NB4 (cell line): ENCODE measurements at places on chromosomes 1 and 21.

- no peak for DNase-seq
These were observed 122.5 kb upstream of the ZBTB40 start for GRCh38 chr1:22329148-22329515.

- DNase-seq = no peak
These were observed 1008.3 kb upstream of the B3GALT2 start for GRCh38 chr1:194194724-194195123.

DNA sequence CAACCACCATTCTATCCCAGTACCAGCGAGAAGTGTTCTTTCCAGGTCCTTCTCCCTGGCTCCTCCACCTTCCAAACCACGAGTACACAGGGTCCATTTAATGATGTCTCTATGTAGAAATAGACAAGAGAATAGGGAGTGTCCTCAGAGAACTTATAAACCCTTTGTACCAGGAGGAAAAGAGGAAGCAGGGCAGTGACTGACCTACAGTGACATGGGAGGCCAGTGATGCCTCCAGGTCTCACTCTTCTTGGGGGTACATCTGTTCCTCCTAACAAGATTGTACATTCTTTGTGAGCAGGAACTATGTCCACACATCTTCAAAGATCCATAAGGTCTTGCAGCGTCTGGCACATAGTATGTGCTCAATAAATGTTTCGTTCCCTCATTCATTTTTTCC, 18.7 kb upstream of the FMOD start:
- peak; percentile 16 for DNase-seq

DNA sequence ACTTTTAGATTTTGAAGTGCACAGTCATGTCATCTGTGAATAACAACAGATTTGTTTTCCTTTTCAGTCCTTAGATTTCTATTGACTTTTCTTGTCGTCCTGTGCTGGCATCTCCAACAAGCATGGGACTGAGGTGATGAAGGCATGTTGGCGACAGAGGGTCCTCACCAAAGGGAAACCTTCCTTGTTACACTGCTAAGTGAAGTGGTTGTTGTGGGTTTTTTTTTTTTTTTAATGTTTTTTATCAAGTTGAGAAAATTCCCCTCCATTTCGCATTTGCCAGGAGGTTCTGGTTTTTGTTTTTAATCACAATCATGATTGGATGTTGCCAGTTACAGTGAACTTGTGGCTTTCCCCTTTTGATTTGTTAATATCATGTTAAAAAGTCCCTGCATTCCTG, 24.0 kb downstream of the AGPAT3 start:
- DNase-seq = no peak

- no peak for DNase-seq
These were observed 49.3 kb downstream of the RAB3GAP2 start for GRCh38 chr1:220222939-220223338.

- DNase-seq = no peak
These were observed 1233.3 kb upstream of the B3GALT2 start for GRCh38 chr1:194419721-194420120.

- no peak for DNase-seq
These were observed 5.5 kb downstream of the CACNA1E start for GRCh38 chr1:181488866-181489265.

DNA sequence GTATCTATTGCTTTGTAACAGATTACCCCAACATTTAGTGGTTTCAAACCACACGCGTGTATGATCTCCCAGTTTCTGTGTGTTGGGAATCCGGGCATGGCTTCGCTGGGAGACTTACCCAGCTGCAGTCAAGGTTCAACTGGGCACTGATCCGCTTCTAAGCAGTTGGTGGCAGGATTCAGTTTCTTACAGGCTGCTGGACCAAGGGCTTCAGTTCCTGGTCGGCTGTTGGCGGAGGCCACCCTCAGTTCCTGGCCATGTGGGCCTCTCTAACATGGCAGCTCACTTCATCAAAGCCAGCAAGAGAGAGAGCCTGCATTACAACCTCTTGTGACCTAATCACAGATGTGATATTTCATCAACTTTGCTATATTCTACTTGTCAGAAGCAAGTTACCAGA, 53.8 kb upstream of the NEK2 start:
- DNase-seq = no peak

- no peak for DNase-seq
These were observed 185.6 kb downstream of the CLEC20A start for GRCh38 chr1:178311164-178311563.

- no peak for DNase-seq
These were observed 19.1 kb upstream of the PDE4B start for GRCh38 chr1:65773391-65774123.

GRCh38 chr21:38741092-38741949, 64.4 kb upstream of the ETS2 start:
- peak; percentile 55 for DNase-seq

GRCh38 chr21:25827513-25827912, 92.7 kb downstream of the GABPA start:
- no peak for DNase-seq

DNA sequence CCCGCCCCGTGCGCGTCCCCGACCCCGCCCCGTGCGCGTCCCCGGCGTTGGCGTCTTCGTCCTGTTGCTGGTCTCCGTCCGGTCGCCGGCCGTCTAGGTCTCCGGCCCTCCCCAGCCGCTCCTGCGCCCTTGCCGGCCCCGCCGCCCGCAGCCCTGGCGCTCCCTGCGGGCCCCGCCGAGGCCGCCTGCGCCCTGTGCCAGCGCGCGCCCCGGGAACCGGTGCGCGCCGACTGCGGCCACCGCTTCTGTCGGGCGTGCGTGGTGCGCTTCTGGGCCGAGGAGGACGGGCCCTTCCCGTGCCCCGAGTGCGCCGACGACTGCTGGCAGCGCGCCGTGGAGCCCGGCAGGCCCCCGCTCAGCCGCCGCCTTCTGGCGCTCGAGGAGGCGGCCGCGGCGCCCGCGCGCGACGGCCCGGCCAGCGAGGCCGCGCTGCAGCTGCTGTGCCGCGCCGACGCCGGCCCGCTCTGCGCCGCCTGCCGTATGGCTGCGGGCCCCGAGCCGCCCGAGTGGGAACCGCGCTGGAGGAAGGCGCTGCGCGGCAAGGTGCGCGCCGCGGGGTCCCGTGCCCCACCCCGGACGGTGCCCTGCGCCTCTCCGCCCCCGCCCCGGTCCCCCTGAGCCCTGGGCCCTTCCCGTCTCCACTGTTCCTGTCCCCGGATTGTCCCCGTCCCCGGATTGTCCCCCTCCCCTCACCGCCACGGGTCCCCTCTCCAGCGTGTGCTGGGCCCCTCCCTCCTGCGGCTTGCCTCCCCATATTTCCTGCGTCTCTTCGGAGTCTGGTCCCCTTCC, at the start of gene RNF187:
RNF187 (plus strand) TSS at position 47 of the 789 bp plus-strand sequence.
- peak; percentile 67 for DNase-seq

DNA sequence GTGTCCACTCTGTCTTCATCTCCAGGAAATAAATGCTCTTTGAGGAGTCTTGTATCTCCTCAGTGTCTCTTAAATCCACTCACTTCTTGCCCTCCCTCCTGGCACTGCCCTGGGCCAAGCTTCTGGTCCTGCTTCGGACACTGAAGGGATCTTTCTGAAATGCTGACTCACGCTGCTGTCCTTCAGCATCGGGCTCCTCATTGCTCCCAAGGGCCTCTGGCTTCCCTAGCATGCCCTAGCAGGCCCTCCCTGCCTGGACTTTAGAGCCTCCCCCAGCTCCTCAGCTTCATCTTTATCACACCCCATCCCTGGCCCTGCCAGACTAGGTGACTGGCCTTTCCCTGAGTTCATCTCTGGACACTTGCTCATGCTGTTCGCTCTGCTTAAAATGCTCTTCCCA, 96.6 kb downstream of the FOXD2 start:
- DNase-seq = no peak

DNA sequence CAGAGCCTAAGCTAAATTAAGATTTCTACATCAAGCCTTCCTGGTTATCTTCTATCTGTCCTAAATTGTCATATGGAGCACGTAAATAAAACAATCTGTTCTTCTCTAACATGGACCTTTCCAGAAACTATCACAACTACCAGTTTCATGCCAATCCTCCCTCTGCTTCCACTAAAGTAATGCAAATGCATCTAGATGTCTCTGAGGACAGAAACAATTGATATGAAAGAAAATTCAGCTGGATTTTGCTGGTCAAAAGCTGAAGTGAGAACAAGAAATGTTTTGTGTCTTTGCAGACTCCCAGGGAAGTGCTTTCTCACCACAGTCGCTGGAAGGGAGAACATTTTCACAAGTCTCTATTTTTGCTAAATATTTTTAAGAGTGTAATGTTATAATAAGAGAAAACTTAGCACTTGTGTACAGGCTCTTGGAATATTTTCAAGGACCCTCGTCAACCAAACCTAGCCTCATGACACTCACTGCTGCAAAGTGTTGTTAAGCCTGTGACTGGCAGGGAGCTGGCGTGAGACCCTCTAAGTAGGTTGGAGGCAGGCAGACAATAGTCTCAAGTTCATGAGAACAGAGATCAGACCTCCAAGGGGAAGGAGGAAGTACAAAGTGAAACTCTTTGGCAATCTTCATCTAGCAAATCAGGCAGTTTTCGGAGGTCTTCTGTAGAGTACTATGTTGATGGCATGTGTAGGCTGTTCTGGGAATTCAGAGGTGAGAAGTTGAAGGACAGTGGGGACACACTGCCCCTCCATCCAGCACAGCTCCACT, 38.8 kb downstream of the DNASE2B start:
- DNase-seq = peak; percentile 64

DNA sequence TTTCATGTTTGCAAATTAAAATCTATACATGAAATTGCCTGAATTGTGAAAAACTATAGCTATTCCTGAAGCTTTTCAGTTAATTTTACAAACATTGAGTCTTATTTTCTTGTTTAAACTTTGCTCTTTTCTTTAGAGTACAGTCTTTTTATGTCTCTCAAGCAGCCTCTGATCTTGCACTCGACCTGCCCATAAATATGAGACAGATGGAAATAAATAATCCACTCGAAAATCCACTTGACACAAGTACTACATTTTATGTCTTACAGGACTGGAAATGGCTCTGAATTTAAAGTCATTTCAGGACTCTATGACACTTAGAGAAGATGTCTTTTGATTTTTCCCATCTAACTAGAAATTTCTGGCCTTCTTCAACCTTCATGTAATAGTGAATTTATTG, 283.8 kb downstream of the USP25 start:
- no peak for DNase-seq

DNA sequence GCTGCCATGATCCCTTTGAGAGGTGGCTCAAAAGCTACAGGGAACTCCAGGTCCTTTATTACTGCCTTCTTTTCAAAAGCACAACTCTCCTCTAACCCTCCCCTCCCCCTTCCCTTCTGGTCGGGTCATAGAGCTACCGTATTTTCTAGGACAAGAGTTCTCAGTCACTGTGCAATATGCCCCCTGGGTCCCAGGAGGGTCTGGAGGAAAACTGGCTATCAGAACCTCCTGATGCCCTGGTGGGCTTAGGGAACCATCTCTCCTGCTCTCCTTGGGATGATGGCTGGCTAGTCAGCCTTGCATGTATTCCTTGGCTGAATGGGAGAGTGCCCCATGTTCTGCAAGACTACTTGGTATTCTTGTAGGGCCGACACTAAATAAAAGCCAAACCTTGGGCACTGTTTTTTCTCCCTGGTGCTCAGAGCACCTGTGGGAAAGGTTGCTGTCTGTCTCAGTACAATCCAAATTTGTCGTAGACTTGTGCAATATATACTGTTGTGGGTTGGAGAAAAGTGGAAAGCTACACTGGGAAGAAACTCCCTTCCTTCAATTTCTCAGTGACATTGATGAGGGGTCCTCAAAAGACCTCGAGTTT, 3.1 kb downstream of the BTG2 start:
- no peak for DNase-seq

GRCh38 chr1:157770442-157771043, 6.4 kb downstream of the FCRL2 start:
- peak; percentile 15 for DNase-seq

DNA sequence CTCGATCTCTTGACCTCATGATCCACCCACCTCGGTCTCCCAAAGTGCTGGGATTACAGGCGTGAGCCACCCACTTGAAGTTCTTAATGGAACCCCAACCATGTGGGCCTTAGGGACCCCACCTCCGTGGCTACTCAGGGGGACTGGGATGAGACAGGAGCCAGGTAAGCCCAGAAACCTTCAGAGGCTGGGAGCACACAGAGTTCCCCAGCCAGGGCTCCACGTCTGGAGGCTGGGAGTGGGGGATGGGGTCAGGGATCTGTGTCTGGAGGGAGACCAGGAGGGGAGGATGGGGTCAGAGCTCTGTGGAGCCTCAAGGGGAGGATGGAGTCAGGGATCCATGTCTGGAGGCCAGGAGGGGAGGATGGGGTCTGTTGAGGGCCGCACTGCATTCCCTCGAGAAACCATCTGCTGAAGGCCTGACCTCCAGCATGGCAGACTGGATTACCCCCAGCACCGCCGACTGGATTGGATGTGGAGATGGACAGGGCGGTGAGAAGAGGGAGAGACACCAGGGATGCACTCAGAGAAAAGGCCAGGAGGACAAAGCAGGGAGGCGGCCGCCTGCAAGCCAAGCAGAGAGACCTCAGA, 2.1 kb upstream of the FTCD start:
- DNase-seq = no peak

- DNase-seq = peak; percentile 78
These were observed 6.6 kb downstream of the LIN28A start for GRCh38 chr1:26417111-26417759.

GRCh38 chr1:31700468-31701090, 3.2 kb downstream of the COL16A1 start:
- no peak for DNase-seq

DNA sequence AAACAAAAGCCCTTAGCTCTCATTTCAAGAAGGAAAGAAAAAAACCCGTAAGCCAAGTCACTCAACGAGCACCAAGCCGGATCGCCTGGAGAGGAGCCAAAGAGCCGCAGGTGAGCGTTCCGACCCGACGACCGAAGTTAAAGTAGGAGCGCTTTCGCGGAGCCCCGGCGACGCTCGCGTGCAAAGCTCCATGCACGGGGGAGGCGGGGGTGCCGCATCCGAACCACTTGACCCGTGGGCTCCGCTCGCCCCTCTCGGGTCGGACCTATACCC, 382 bp downstream of the GPBP1L1 start:
- DNase-seq = peak; percentile 56

DNA sequence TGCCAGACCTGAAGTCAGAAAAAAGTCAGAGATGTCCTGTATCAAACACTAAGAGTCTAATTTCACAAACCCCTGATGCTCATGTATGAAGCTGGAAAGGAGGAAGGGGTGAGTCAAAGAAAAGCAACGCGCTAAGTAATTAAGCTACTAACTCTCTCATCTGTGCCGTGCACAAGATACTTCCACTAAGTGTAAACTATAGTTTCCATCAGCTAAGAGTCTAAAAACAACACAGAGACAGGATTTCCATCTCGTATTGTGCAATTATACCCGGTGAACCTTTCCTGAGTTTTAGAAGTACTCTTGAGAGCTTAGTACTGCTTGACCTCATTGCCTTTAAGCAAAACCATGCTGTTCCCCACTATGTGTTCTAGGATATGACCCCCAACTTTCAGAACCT, 19.0 kb downstream of the DNALI1 start:
- DNase-seq = no peak

GRCh38 chr1:183780159-183780558, 24.8 kb upstream of the RGL1 start:
- DNase-seq = no peak

DNA sequence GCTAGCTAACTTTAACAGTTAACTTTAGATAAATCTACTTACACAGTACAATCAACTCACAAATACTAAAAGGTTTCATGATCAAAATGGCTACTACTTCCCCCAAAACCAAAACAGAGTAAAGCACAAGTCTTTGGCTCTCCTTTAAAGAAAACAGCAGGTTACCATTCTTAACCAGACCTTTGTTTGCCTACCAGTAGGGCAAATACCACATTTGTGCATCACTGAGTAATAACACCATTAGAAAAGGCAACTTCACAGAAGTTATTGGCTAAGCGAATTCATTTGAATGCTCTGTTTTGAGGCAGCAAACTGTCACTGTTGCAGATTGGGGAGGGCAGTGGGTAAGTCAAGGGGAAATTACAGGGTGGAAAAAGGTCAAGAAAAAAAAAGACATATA, 17.3 kb upstream of the SERPINC1 start:
- DNase-seq = no peak
